ENCODE measurements at places on chromosomes 11 and 22.

GRCh38 chr11:39724404-39724803 lies 1735.0 kb downstream of the LRRC4C start:
- DNase-seq = no peak

- no peak for DNase-seq
These were observed 58.3 kb downstream of the CYTH4 start for GRCh38 chr22:37340331-37341262.

DNA sequence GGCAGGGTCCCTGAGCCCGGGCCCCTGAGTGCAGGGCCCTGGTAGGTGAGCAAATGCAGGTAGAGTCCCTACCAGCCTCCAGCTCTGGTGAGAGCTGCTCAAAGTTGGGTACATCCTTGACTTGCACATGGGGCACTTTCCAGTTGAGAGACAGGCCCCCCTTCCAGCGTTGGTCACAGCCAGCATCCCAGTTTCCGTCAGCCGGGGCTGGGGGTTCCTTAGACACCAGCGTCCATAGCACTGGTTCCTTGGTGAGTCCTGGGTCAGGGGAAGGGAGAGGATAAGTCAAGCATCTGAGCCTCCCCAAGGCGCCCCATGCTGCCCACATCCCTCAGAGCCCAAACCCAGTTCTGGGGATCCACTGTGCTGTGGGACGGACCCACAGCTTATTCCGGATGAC lies 5.6 kb downstream of the PNPLA5 start:
- DNase-seq = no peak

- DNase-seq = no peak
These were observed 80.5 kb downstream of the KCNQ1 start for GRCh38 chr11:2525166-2525861.

GRCh38 chr11:86043765-86044503 lies 24.9 kb downstream of the PICALM start:
- DNase-seq = no peak
